CD4-positive, alpha-beta memory T cell (primary cell): ENCODE measurements at places on chromosomes 1 and 21. TPM values are rescaled to one million over a fixed set of nuclear protein-coding genes. Genes with fewer than 3 reads are reported as not detected.

Gene GSTM2
- total RNA-seq = 30.9 TPM

Gene HTR1D
- total RNA-seq = not detected

Gene ZNF695
- total RNA-seq = not detected

Gene LMX1A
- total RNA-seq = not detected

Gene RUSC1
- 20.1 TPM for total RNA-seq

Gene CELF3
- total RNA-seq = not detected

Gene CNIH3
- 1.8 TPM for total RNA-seq

Gene FHAD1
- not detected for total RNA-seq

Gene ASB17
- total RNA-seq = not detected

Gene PRDX1
- 130 TPM for total RNA-seq

Gene VPS45
- total RNA-seq = 32.1 TPM

Gene KCNA3
- total RNA-seq = 124 TPM

Gene KIF21B
- total RNA-seq = 94.7 TPM

Gene PRRX1
- total RNA-seq = not detected

Gene FCMR
- 588 TPM for total RNA-seq
